ENCODE measurements at places on chromosomes 5 and 9. TPM values are rescaled to one million over a fixed set of nuclear protein-coding genes. Genes with fewer than 3 reads are reported as not detected.

The PCDHA8 gene
- not detected for polyA plus RNA-seq

GRCh38 chr5:31412324-31412723, 119.6 kb downstream of the DROSHA start:
- DNase-seq, result no peak

The TMEM232 gene
- polyA plus RNA-seq, result 1.0 TPM

DNA sequence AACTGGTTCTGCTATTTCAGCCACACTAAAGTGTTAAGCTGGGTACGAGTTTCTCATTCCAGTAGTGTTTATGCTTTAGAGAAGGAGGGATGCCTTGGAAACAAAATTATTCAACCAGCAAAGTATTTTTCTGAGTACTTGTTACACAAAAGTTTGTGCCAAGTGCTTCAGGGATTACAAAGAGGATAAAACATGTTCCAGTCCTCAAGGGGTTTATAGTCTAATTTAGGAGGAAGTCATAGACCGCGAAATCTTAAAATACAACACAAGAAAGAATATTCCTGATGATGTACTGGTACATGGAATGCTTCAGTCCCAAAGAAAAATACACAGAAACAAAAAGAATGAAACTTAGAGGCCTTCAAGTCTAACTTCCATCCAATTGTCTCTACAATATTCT, 85.4 kb upstream of the NR4A3 start:
- DNase-seq, result no peak

- DNase-seq, result no peak
Measured at GRCh38 chr5:39017504-39017903, 56.7 kb downstream of the RICTOR start.

GRCh38 chr5:14208071-14209021, 65.2 kb downstream of the TRIO start:
- DNase-seq, result no peak

The EXOC3 gene
- polyA plus RNA-seq, result 42.1 TPM

The ELAVL2 gene
- polyA plus RNA-seq, result 2.7 TPM

All from hindlimb muscle (tissue), 1 donor.